AML-193 (cell line): ENCODE measurements at places on chromosomes 2 and 18.

DNA sequence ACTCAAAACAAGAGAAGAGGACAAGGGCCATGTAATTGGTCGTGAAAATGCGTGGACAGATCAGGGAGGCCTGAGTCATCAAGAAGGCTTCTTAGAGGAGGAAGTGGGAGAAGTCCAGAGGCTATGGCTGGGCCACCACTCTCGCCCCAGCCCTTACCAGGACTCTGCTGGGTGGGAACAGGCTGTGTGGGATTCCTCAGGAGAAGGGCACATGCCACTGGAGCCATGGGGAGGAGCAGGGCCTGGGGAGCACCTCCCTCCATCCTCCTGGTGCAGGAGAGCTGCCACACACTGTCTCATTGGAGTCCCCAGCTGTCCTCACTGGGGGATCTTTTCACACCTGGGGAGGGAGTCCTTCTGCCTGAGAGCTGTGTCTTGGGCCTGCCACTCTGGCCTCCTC is 9.4 kb upstream of the RALB start:
- no peak for DNase-seq

DNA sequence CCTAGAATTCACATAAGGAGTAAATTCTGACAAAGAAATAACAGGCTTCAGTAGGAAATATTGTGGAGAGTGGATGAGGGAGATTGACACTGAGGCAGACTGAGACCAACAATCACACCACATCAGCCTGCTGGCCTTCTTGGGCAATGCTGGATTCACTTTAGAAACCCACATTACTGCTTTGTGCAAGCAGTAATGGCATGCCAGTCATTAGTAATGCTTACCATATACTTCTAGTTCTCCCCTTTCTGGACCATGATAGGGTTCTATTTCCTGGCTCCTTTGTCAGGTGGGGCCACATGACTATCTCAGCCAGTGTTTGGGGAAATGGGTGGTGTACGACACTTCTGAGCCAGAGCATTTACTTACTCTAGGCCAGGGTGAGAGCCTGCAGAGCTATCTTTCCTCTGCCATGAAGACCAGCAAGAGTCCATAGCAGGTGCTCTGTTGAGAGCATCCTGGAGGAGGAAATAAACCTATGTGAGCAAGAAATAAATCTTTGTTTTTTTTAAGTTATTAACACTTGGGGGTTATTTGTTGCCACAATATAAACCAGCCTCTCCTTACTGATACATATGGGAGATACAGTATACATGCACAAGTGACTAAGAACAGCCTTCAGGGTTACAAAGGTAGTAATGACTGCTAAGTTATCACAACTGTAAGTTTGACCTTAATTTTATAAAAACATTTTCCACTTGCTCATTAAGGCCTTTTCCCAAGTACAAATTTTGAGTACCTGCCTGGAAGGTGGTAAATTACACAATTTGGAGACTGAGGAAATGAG is 89.3 kb upstream of the TANK start:
- DNase-seq: no peak

- DNase-seq: no peak
Observed at GRCh38 chr2:189258616-189259365, 79.2 kb upstream of the COL5A2 start.

DNA sequence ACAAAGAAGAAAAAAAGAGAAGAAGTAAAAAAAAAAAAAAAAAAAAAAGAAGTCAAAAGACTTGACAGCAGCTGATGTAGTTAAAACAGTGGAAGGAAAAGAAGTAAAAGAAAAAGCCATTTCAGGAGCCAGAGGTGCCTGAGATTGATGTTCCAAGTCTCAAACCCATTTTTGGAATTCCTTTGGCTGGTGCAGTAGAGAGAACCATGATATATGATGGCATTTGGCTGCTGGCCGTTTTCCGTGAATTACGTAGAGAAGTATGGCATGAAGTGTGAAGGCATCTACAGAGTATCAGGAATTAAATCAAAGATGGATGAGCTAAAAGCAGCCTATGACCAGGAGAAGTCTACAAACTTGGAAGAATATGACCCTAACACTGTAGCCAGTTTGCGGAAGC is 7.6 kb upstream of the CHST10 start:
- DNase-seq: no peak

DNA sequence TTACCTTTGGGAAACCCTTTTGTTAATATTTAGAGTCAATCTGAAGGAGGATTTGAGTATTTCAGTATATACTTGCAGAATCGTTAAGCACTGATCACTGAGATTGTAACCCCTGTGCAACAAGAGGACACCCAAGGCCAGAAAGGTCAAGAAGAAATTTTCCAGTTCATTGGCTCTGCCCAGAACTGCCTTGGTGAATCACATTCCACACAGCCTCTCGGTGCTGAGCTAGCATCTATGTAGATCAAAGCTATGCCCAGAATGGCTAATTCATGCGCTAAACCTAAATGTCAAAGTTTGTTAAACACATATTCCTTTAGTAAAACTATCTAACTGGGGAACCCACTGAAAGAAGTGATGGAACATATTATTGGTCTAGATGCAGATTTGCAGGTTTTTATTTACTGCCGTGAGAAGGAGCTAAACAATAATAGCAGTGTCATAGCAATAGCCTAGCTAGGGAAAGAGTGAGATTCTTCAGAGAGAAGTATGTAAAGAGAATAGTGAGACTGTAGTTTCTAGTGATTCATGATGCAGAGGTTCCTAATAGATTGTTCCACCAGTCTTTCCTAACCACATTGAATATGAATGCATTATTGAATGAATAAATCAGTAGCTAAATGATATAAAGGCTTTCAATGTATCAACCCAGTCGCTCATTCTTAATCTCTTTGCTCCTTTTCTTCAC is 423.2 kb upstream of the CRIM1 start:
- no peak for DNase-seq

DNA sequence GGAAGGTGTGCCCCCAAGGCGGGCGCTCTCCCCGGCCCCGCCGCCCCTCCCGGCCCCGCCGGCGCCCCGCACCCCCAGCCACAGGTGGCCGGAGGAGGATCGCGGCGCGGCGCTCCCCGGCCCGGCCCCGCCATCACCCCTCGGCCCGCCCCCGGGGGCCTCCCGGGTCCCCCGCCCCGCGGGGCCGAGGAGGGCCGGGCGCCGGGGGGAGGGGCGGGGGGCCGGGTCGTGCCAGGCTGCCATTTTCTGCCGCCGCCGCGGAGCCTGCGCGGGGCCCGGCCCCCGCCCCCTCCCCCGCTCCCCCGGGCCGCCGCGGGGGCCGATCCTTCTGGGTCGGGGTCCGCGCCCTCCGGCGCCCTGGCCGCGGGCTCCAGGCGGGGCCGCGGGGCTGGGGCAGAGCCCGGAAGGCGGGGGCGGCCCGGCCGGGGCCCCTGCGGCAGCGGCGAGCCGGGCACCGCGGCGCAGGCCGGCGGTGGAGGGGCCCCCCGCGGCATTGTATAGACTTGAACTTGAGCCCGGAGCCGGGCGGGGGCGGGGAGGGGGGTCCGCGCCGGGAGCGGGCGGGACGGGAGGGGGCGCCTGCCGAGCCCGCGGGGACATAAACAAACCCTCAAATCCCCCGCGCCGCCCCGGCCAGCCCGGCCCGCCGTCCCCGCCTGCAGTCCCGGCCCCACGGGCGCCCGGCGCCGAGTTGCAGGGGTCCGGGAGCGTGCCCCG is 556 bp downstream of the DNMT3A start:
- no peak for DNase-seq

- no peak for DNase-seq
Observed at GRCh38 chr18:52582516-52582915, 242.5 kb downstream of the DCC start.

DNA sequence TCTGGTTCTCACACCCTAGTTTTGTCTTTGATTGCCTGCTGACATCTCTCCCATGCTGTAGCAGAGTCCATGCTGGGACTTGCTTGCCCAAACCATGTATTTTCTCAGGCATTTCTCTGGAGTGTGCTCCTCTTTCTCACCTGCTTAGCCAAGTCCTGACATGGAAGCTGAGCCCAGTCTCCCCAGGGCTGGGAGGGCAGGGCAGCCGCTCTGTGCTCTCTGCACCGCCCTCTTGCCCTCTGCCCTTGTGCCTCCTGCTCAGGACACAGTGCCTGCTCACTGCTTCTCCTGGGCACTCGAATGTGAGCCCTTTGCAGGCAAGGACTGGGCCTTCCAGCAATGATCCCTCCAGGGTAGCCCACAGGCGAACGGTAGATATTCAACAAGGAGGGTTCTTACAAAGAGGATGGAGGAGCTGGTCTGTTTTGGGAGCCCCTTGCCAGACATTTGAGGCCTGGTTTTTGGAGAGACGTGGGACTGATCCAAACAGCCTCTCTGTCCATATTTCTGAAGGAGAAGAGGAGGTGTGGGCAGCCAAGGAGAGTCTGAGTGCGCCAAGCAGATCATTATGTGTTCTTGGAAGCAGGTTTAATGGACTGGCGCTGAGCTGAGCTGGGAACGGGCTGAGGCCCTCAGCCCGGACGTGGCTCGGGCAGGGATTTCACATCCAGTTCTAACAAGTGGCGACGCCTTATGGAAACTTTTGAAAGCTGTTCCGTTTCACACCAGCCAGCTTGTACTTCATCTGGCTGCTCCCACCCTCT is 4.0 kb downstream of the SLC14A2 start:
- DNase-seq: no peak

DNA sequence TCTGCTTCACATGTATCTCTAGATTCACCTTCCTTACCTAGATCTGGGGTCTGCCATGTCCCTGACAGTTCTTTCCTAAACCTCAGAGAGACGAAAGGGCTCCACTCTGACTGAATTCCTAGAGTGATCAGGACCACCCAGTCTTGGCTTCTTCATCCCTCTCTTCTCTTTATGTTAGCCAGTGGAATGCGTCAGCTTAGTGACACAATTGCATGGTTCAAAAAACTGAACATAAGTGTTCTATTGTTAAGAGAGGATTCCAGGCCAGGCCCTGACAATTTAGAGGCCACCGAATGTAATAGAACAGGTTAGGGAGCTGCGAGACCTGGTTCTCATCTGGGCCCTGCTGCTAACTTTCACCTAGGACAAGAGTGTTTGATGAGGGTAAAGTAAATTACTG is 10.0 kb downstream of the PRELID3A start:
- DNase-seq: no peak

GRCh38 chr2:63403820-63404219 is 184.5 kb downstream of the WDPCP start:
- no peak for DNase-seq

GRCh38 chr2:33735096-33735495 is 136.0 kb upstream of the FAM98A start:
- no peak for DNase-seq

DNA sequence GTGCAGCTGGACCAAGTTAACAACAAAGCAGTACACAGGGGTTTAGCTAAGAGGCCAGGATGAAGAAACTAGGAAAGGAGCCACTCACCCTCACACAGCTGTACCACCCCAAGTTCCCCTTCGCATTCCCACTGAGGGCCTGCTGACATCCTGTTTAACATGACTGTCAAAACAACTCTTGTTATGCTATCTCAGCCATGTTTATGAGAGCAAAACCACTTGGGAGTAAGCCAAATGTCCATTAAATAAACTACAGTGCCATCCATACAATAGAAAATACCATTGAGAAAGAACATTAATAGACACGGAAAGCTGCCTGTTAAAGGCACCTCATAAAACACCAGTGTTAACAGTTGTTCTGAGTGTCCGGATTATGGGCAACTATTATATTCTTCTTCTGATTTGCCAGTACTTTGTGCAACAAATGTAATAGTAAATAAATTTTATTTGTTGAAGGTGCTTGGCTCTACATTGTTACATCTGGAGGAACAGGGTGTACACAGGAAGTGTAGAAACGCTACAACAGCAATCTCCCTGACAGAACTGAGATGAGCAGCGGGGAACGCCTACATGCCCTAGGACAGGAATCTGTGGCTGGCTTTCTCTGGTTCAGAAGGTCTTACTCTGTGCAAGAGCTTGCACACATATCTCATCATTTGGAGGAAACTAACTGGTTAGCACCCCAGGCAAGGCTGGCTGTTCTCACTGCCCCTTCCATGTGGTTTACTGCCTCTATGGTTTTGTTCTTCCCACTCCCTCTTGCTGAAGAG is 85.6 kb downstream of the EHD3 start:
- peak; percentile 37 for DNase-seq

- DNase-seq: peak; percentile 48
Observed at GRCh38 chr2:175111200-175111657, 56.8 kb downstream of the ATF2 start.

DNA sequence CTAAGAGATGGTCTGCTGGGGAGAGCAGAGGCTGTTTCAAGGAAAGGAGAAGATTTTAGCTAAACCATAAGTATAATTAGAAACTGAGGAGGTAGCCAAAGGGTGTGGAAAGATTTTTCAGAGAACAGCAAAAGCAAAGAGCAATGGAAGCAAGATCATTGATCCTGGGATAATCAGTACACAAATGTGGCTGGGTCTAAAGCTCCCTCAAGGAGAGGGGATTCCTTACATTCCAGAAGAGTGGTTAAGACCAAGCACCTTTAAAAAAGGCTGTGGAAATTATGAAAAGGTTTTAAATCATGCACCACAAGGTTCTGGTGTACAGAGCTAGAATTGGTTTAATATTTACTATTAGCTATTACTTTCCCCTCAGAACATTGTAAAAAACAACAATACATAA is 246.0 kb upstream of the UBE2E3 start:
- no peak for DNase-seq

DNA sequence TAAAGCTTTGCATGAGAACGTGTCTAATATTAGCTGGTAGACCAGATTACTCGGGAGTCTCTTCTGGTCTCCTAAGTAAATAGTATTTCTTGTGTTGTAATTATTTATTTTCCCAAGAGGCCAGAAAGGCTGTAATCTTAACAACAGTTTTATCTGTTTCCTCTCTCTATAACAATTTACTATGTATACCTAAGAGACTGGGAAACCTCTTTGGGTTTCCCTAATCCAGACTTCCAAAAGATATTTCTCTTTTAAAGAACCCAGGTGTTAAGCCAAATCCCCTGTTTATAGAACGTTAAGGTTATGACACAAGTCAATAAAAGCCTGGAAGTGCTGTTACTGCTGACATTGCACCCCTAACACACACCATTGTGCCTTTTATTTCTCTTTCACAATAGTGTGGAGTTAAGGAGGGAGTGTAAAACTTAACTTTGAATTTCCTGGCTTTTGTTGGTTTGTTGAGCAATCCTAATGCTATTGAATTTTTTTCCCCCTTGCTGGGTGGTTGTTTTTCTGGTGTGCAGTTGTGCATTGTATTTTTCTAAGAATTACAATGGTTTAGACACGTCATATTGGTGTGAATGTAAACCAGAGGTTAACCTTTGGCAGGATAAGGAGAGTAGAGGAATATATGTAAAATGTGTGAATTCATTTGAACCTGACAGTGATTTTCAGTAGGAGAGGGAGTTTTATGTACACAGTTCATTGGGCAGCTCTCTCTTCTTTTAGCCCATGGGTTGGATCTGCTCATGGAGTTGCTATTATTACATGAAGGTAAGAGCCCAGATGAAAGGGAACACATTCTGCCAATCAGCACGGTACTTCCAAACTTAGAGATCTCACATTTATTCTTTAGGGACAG is 192.8 kb downstream of the MTX2 start:
- DNase-seq: no peak
